ENCODE measurements at places on chromosomes 2 and 18.
A peak's percentile ranks its signal among the peaks of the same experiment; 100 is the strongest.

DNA sequence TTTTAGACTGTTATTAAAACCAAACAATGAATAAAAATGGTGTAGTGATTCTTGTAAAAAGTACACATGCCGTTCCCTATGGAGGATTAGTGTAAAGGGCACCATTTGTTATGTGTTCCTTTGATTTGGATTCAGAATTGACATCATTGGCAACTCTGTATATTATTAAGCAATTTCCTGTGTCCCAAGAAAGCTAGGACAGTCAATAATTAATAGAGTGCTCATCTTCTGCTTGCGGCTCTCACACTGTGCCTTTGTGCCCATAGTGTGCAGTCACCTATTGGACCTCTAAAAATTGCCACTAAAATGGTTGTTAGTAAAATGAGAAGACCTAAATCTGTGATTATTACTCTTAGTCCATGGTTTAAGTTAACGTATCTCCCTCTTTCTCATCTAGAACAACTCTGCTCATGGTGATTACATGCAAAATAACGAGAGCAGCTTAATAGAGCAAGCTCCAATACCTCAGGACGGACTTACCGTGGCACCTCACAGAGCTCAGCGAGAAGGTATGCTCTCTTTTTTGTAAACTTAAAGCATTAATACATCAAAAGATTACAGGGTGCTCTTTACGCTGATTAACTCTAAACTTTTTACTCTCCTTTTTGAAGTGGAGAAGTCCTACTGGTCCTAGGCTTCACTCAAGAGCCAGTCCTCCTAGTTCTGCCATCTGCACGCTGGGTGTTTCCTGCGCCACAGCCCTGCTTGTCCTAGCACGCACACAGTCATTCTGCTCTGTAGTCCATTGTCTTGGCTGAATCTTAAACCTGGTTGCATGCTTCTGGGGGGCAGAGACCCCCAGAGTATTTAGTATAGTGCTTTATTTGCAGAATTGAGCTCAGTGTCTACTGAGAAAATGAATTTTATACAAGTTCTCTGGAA lies 16.7 kb downstream of the ZCCHC2 start:
- DNase-seq, result no peak

GRCh38 chr18:25830787-25831186 lies 259.6 kb downstream of the SS18 start:
- no peak for DNase-seq

GRCh38 chr2:100075532-100075931 lies 66.9 kb downstream of the AFF3 start:
- no peak for DNase-seq

DNA sequence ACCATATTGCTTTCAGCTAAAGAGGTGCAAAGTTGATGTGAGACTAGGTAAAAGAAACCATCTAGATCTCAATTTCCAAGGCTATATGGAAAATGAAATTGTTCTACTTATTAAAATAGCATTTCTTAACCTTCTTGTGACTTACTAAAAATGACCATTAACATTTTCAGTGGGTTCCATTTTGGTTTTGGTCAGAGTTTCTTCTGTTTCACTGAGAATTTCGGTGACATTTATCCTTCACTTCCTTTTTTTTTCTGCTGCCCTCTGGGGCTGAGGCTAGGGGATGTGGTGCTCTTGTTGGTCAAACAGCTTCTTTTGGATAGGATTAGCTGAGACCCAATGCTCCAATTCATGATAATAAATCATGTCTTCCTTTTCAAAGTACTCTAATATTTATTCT lies 44.3 kb upstream of the REL start:
- no peak for DNase-seq

GRCh38 chr2:232927793-232928550 lies 57.9 kb downstream of the SNORC start:
- DNase-seq, result peak; percentile 30

GRCh38 chr2:26666671-26667070 lies 25.5 kb upstream of the CIB4 start:
- no peak for DNase-seq

DNA sequence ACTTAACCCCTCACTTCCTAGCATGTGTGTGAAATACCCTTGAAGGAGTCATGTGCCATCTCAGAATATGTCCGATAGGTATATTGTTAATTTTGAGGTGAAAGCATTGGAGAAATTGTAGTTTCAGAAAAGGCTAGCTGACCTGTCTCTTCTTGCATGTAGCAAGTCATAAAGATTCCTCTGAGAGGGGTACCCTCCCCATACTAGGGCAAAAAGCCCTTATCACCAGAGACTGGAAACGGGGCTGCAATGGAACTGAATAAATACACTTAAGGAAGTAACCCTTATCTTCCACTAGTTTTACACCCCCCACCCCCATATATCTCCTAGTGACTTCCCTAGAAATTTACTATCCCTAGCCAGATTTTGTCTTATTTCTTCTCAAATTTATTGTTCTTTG lies 1.8 kb upstream of the SF3B6 start:
- no peak for DNase-seq

- no peak for DNase-seq
These were observed 572.6 kb upstream of the GCFC2 start for GRCh38 chr2:76283350-76283749.

- no peak for DNase-seq
These were observed 128.1 kb upstream of the SERTAD2 start for GRCh38 chr2:64781711-64782390.

GRCh38 chr2:72926811-72927465 lies 9.6 kb downstream of the EMX1 start:
- DNase-seq, result no peak

- DNase-seq, result no peak
These were observed 520.5 kb upstream of the ZEB2 start for GRCh38 chr2:145040433-145040832.

- DNase-seq, result peak; percentile 5
These were observed 116.5 kb upstream of the FOSL2 start for GRCh38 chr2:28276076-28276618.

DNA sequence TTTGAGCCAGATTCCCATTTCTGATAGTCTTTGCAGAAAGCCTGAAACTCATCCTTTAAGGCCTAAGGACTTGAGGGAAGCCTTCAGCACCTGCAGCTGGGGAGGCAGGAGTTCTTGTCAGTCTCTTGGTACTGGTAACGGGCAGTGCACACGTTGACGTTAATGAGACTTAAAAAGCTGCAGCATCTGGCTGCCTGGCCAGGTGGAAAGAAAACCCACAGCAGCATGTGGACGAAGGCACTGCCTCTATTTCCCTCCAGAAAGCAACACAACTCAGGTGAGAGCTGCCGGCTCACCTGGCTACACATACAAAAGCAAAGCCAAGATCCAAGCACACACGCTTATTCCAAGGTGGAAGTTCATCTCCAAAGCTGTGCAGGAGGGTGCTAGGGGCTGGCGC lies 178.8 kb downstream of the ANAPC1 start:
- DNase-seq, result no peak

GRCh38 chr2:49687918-49688317 lies 533.6 kb upstream of the FSHR start:
- peak; percentile 4 for DNase-seq

Data from globus pallidus (tissue), 1 donor.